Activated CD8-positive, alpha-beta T cell treated with anti-CD3 and anti-CD28 coated beads for 36 hours (primary cell): ENCODE measurements at places on chromosomes 16 and 17. TPM values are rescaled to one million over a fixed set of nuclear protein-coding genes. Genes with fewer than 3 reads are reported as not detected.

Gene EFNB3
- total RNA-seq: not detected

Gene PIMREG
- 4.6 TPM for total RNA-seq

Gene PIGS
- 36.9 TPM for total RNA-seq

Gene CCL16
- not detected for total RNA-seq

Gene ABCC11
- 0.54 TPM for total RNA-seq

Gene SEPTIN12
- total RNA-seq: not detected

Gene SLC16A6
- 2.8 TPM for total RNA-seq

DNA sequence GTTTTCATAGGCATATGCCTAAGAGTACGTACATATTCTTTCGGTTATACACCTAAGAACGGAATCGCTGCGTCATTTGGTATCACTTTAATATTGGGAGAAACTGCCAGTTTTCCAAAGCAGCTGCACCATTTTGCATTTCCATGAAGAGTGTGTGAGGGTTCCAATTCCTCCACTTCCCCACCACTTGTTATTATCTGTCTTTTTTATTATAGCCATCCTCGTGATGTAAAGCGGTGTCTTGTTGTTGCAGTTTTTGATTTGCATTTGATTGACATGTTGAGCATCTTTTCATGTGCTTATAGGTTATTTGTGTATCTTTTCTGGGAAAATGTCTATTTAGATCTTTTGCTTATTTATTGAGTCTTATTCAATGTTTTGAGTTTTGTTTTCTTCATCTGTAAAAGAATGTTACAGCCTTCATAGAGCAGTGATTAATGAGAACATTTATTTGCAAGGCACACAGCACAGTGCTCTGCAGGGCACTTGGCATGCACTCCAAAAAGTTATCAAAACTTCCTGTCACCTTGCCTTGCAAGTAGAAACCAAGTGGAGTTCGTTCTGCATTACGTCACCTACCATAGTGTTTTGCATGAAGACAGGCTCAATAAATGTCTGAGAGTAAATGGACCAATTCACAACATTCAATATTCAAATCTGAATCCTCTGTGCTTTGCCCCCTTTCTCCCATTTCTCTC is 26.6 kb upstream of the ST6GALNAC1 start:
- no peak for DNase-seq

- DNase-seq: no peak
These were observed 48.3 kb downstream of the PHLPP2 start for GRCh38 chr16:71676236-71676635.

GRCh38 chr17:60445144-60445543 is 22.9 kb downstream of the CHCT1 start:
- DNase-seq: no peak

DNA sequence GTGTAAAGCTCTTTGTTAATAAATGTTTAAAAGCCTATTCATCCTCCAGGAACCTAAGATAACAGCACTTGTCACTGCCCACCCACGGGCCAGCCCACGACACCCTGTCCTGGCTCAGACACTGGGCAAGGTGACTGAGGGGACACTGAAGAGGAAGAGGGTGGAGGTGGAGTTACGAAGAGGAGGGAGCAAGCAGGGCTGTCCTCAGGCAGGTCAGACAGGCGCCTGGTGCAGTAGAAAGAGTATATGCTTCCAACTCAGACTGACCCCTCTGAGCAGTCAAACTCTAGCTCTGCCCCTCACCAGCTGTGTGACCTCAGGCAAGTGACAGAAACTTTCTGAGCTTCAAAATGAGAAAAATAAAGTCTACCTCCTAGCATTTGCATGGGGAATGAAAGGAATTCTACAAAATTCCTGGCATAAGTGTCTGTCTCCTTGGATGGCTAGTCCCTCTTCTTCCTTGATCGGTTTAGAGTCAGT is 22.8 kb downstream of the TEX2 start:
- peak; percentile 7 for DNase-seq

DNA sequence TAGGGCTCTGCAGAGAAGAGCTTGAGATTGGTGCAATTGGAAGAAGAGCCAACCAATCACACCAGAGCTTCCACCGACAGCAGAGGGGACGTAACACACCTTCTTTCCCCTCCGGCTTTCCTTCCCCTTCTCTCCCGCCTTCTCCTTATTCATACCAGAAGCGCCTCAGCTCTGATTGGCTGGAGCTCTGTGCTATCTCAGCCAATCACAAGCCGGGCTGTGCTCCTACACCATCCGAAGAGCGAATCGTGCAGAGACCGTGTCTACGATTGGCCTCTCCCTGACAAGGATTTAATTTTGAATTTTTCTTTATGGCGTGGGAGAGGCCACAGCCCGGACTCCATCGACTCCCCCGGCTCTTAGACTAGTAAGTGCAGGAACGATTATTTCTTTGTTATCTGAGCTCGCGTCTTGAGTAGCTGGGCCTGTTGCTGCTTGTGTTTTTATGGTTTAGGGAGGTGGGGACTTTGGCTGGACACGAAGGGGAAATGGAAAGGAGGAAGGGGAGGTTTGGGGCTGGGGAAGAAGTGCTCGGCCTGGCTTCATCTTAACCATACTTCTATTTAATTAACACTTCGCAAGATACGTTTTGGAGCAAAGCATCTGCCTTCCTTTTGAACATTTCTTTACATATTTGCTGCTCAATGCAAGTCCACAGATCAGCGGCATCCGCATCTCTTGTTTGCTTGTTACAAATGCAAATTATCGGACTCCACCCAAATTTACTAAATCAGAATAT is at the start of gene PRR11:
PRR11 (plus strand) TSS at position 308 of the 739 bp plus-strand sequence. CDS start 14,007 bp downstream, outside the sequence.
- DNase-seq: peak; percentile 97

GRCh38 chr16:69775563-69775962 is 13.4 kb downstream of the WWP2 start:
- DNase-seq: no peak

DNA sequence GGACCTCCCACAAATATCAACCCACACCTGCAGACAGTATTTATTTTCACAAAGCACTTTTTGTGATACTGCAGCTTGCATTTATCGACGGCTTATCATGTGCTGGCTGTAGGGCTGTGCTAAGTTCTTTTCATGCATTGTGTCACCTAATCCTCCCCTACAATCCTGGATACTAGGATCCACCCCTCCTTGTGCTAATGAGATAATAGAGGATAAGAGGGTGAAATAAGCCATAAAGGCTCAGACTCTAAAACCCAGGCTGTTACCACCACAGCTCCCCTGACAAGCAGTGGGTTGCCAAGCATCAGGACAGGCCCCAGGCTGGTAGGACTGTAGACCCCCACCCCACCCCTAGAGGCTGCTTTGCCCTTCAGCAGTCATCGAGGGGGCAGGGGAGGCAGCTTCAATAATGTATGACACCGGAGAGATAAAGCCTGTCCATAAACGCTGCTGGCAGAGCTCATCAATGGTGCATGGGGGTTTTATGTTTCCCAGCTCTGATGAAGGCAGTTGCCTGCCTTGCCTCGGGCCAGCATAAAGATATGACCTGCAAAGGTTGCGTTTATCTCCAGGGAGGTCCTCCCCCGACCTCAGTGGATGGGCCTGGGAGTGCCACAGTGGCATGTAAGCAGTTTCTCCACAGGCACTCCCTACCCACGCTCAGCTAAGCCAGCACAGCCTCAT is 73.9 kb upstream of the C16orf82 start:
- DNase-seq: no peak

GRCh38 chr17:48051706-48052486 is 3.7 kb downstream of the NFE2L1 start:
- no peak for DNase-seq

- DNase-seq: no peak
These were observed 43.7 kb upstream of the CDRT4 start for GRCh38 chr17:15511142-15511541.
